ENCODE measurements at places on chromosomes 7 and 10.

GRCh38 chr7:39527951-39528350, 38.3 kb upstream of the YAE1 start:
- DNase-seq, result no peak

- DNase-seq, result no peak
These were observed 14.3 kb downstream of the ZC3HAV1 start for GRCh38 chr7:139095194-139095659.

DNA sequence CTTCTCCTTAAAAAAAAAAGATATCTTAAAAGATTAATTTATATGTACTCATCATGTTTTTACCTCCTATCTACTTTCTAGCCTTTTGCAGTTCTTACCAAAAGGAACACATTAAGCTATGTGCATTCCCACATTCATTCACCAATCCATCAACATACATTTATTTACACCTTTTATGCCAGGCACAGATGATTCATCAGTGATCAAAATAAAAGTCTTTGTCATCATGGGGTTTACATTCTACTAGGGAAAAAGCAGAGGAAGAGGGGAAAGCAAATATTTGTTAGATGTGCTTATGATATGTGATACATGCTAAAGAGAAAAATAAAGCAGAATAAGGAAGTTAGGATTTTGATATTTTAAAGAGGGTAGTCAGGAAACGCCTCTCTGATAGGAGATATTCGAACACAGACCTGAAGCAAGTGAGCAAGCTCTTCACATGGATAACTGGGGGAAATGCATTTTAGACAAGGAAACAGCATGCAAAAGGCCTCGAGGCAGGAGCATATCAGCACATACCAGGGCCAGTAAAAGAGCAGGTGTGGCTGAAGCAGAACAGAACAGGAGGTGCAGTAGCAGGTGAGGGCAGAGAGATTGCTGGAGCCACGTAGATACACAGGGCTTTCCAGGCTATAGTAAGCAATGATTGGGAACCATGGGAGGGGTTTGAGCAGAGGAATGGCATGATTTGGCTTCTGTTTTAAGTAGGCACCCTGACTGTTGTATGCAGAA, 67.4 kb downstream of the REEP3 start:
- no peak for DNase-seq

DNA sequence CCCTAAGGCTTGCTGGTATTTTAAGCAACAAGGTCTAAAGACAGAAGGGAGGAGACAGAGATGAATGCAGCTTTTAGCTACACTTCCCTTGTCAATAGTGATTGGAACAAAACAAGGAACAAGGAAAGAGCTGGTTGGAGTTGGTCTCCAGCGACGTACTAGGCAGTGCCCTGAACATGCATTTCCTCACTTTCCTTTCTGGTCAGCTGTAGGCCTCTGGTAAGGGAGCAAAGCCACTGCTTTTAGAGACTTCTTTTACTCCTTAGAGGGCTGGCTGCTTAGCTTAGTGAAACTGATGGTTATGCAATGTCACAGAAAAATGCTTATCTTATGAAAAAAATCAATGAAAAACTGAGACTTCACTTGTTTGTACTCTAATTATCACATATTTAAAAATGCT, 75.5 kb upstream of the TRIL start:
- DNase-seq, result no peak

DNA sequence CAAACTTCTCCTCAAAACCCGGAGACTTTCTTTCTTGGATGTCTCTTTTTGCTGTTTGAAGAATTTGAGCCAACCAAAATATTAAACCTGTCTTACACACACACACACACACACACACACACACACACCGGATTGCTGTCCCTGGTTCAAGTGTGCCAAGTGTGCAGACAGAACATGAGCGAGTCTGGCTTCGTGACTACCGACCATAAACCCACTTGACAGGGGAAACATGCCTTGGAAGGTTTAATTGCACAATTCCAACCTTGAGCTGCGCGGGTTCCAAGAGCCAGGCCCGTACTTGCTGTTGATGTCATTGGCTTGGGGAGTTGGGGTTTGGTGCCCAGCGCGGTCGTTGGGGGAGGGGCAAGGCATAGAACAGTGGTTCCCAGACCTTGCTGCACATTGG, 1.7 kb downstream of the EGFR start:
- no peak for DNase-seq

- no peak for DNase-seq
These were observed 16.7 kb downstream of the LRRN3 start for GRCh38 chr7:111107579-111107978.

- DNase-seq, result no peak
These were observed 102.0 kb upstream of the HDAC9 start for GRCh38 chr7:18393465-18394118.

DNA sequence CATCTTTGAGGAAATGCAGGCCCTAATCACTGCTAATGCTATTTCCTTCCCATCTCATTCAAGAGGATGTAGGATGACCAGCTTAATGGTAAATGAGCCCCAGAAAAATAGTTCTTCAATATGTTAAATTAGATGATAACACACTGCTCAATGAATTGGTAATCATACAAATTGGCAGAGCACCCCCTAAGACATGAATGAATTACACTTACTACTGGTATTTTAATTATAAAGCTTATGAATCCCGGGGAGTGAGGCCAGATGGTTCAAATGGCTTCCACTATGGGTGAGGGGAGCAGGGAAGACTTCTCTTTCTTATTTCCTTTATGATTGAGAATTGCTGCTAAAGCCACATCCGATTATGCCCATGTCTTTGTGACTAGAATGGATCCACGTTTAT, 159.2 kb upstream of the TARP start:
- no peak for DNase-seq

GRCh38 chr7:50190776-50191175, 97.7 kb upstream of the ZPBP start:
- DNase-seq, result no peak

GRCh38 chr7:1242606-1243289, 10.1 kb downstream of the UNCX start:
- no peak for DNase-seq

DNA sequence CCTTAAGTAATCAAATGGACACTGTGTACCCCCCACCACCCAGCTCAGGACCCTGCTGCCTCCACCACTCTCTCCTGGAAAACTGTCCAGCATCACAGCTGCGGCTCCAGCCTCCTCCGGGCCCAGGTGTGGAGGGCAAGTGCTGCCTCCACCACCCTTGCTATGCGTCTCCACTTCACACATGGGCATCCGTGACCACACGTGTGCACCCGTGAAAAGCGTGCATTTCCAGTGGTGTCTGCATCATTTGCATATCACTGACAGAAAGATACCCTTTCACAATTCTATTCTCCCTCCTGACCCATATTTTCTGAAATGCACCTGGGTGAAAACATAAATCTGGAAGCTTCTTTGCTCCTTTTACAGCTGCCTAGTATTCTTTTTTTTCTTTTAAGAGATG, 89.7 kb upstream of the PDGFA start:
- DNase-seq, result no peak

- no peak for DNase-seq
These were observed 309.4 kb upstream of the IGFBP3 start for GRCh38 chr7:46230298-46230989.

DNA sequence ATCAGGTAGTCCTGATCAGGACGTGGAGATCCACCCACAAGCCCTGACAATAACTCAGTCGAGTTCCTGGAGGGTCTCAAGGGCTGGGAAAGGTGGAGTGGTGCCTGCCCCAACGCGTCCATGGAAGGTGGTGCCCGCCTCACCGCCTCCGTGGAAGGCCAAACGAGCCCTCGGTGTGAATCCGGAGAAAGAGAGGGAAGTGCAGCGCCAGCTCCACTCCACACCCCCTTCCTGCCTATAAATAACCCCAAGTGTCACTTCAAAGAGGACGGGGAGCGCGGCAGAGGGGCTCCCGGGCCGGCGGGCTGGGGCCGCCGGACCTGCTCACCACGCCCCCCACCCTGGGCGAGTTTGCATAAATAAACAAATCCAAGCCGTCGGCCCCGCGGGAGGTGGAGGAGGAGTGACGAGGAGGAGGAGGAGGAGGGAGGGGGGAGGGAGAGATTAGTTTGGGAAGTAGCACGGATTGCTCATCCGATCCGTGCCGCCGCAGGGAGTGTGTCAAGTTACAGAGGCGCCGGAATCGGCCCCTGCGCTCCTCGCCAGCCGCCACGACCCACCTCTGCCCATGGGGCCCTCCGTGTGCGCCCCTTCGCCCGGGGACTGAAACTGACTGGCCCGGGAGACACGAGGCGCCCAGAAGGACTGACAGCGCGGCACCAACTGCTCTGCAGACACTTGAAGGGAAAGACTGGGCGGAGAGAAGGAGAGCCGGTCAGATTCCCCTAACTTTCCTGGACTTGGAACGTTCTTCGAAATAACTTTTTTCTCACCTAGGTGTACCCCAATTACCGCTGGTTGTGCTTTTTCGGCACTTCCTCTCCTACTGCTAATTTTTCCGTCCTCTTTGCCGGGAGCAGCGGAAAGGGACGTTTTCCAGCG, at the start of gene COL13A1:
Gene COL13A1 (plus strand): TSS at position 473 of the 882 bp plus-strand sequence. CDS start 518 bp downstream, outside the sequence.
- no peak for DNase-seq

DNA sequence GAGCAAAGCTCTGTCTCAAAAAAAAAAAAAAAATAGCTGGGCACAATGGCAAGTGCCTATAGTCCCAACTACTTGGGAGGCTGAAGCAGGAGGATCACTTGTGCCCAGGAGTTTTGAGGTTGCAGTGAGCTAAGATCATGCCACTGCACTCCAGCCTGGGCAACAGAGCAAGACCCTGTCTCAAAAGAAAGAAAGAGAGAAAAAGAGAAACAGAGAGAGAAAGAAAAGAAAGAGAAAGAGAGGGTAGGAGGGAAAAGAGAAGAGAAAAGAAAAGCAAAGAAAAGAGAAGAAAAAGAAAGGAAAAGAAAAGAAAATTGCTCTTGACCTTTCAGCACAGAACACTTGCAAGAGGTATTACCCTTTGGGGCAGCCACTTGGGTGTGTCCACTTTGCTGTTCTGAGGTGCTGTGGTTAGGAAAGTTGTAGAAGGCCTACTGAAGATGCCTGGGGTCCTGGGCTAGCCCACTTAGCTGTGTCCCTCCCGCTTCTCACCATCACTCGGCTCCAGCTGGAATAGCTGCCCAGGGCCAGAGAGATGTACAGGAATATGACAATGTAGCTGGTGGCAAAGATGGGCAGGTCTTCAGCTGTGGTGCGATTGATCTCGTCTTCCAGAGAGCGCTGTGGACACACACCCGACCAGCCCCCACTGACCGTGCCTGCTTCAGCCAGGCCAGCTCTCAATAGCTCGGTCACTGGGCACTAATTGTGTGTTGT, 5.6 kb downstream of the NPC1L1 start:
- no peak for DNase-seq

DNA sequence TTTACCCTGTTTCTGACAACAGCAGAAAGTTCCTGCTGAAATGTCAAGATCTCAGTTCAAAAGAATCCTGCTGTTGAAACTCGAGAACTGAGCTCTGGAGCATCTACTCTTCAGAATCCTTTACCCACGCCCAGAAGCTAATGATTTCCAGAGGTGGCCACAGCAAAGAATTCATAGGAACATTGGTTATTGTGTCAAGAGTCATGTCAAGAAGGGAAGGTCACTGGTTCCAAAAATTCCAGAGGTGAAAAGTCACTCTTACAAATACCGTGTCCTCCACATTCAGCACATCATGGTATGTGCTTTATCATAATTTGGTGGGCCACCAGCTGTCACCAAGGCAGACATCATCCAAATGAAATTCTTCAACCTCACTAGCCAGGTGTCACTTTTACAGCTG, 394.4 kb upstream of the NPVF start:
- DNase-seq, result no peak

GRCh38 chr10:30931094-30931493, 100.6 kb downstream of the ZNF438 start:
- DNase-seq, result no peak

GRCh38 chr10:106652279-106652678, 512.2 kb downstream of the SORCS1 start:
- DNase-seq, result no peak

DNA sequence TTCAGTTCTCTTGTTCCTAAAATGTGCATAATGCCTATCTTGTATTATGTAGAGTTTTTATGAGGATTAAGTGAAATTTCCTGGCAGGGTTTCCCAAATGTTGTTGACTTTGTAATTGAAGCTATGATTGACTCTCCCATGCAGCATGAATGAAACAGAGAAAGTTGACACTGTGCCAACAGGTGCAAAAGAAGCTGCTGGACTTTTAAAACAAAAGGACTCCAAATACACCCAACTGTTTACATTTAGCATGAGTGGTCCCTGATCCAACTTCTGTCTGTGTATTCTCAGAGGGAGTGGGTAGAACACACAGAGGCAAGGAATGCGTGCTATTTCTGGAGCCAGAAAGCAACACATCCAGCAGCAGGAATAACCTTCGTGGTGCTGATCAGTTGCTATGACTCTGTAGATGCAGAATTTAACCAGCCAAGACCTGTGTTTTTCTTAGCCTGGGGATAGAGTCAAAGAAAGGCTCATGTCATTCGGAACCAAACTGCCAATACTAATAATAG, 14.4 kb upstream of the RBM20 start:
- no peak for DNase-seq

GRCh38 chr10:75654772-75655171, 223.3 kb downstream of the LRMDA start:
- no peak for DNase-seq

GRCh38 chr7:127798023-127798422, 146.0 kb downstream of the SND1 start:
- DNase-seq, result no peak

DNA sequence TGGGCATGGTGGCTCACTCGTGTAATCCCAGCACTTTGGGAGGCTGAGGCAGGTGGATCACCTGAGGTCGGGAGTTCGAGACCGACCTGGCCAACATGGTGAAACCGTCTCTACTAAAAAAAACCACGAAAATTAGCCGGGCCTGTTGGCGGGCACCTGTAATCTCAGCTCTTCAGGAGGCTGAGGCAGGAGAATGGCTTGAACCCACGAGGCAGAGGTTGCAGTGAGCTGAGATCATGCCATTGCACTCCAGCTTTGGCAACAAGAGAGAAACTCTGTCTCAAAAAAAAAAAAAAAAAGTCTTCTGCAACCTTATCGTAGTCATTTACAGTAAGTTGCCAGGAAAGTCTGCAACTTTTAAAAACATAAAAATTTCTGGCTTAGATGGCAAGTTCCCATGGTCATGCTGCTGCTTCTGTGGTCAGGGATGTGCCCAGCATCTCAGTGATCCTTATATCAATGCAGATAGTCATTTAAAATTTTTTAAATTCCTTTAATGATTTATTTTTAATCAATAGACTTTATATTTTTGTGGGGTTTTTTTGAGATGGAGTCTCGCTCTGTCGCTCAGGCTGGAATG, 15.6 kb downstream of the SUFU start:
- no peak for DNase-seq

Measured in activated CD4-positive, alpha-beta T cell treated with anti-CD3 and anti-CD28 coated beads for 24 hours (primary cell).